ENCODE measurements at places on chromosomes 2 and 18. TPM values are rescaled to one million over a fixed set of nuclear protein-coding genes. Genes with fewer than 3 reads are reported as not detected.

GRCh38 chr18:8367217-8367988 is 241.8 kb upstream of the RAB12 start:
- DNase-seq = no peak

CYP26B1 gene
- total RNA-seq = 0.94 TPM

- DNase-seq = no peak
These were observed 45.6 kb downstream of the GPR39 start for GRCh38 chr2:132462236-132462635.

COL3A1 gene
- total RNA-seq = 20.5 TPM

GRCh38 chr2:23583467-23583866 is 198.5 kb downstream of the KLHL29 start:
- DNase-seq = no peak

DIPK1C gene
- total RNA-seq = not detected

DNA sequence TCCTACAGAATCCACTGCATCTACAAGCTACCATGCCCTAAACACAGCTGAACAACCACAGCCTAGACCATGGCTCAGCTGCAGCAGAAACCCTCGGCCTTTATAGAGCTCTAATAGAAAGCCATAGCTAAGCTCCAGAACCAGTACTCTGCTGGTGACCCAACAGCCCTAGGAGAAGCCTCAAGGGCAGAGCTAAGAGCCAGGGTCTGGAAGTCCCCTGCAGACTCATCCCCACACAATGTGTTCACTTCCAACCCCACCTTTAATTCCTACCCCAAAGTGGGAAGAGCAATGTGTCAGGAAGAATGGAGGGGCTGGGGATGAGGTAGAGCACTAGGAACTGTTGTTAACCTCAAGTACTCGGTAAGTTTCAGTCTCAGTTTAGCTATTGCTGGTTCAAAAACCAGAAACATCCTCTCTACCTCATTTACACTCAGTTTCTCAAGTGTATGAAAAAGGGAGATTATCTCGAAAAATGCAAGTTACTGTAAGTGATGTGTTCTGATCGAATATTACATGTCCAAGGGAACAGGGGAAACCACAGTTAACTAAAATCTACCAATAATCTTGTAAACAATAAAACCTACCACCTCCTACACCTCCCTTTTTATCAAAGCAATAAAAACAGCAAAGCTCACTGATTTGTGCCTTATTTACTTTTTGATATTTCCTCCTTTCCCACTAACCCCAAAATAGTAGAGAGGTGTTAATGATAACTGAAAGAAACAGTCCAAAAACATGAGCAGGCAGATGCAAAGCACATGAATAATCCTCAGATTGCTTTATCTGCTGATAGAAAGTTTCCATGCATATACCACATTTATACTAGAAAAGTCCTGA is 36.2 kb downstream of the THADA start:
- no peak for DNase-seq

- no peak for DNase-seq
These were observed 257.4 kb upstream of the RBMS1 start for GRCh38 chr2:160751021-160751420.

GRCh38 chr2:99865818-99866676 is 276.3 kb downstream of the AFF3 start:
- DNase-seq = no peak

NAT8 gene
- not detected for total RNA-seq

DNA sequence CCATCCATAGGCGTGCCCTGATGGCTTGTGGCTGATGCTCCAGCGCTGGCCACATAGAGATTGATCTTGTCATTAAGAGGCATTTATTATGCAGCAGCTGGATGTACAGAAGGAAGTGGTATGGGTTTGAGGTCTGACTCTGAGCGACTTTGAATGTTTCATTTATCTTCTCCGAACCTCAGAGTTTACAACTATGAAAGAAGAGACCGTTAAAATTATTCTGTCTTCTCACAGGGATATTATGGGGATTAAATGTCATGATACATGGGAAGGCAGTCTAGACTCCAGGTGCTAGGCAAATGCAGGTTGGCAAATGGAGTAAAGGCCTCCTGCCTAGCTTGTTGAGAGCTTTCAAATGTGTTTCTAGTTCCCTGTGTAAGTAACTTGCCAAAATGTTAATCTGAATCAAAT is 30.3 kb downstream of the MOGAT1 start:
- DNase-seq = no peak

SERPINB3 gene
- 0.23 TPM for total RNA-seq

WDR43 gene
- 152 TPM for total RNA-seq
